Sciatic nerve (tissue), 2 donors: ENCODE measurements at places on chromosomes 11 and 22.

DNA sequence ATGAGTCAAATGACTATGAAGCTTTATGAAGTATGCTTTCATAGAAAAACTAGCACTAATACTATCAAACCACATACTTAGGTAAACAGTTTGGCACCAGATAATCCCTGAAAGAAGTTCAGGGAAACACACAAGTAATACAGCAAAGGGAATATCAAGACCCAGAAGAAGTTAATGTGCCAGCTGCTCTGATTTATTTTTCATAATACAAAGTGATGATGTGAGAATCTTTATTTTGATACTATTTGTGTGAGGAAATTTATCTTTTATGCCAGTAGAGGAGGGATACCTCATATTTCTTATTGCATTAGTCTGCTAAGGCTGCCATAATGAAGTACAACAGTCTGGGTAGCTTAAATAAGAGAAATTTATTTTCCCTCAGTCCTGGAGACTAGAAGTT, 67.7 kb upstream of the ANO3 start:
- DNase-seq, result no peak

- no peak for DNase-seq
These were observed 15.5 kb upstream of the BMAL1 start for GRCh38 chr11:13262096-13262495.

DNA sequence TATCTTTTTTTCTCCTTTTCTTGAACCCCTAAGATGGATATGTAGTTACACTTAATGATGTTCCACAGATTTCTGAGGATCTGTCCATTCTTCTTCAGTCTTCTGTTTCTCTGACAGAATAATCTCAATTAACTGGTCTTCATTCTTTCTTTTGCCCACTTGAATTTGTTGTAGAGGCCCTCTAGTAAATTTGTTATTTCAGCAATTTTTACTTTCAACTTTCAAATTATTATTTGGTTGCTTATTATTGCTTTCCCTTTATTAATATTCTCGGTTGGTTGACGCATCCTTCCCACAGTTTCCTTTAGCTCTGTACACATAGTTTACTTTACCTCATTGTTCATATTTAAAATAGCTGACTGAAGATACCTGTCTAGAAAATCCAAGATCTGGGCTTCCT, 1013.7 kb upstream of the CNTN5 start:
- DNase-seq, result no peak

- no peak for DNase-seq
These were observed 24.7 kb downstream of the IGLL5 start for GRCh38 chr22:22912135-22912987.
